ENCODE measurements at places on chromosomes 1 and 21. TPM values are rescaled to one million over a fixed set of nuclear protein-coding genes. Genes with fewer than 3 reads are reported as not detected.

BSND gene
- polyA plus RNA-seq = not detected

DNA sequence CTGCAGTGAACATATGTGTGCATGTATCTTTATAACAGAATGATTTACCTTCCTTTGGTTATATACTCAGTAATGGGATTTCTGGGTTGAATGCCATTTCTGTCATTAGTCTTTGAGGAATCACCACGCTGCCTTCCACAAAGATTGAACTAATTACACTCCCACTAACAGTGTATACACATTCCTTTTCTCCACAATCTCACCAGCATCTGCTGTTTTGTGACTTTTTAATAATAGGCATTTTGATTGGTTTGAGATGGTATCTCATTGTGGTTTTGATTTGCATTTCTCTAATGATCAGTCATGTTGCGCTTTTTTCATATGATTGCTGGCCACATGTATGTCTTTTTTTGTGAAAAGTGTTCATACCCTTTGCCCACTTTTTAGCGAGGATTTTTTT lies 680.5 kb downstream of the PTPRC start:
- no peak for DNase-seq

GRCh38 chr1:12415038-12415466 lies 185.2 kb downstream of the VPS13D start:
- DNase-seq = no peak

DNA sequence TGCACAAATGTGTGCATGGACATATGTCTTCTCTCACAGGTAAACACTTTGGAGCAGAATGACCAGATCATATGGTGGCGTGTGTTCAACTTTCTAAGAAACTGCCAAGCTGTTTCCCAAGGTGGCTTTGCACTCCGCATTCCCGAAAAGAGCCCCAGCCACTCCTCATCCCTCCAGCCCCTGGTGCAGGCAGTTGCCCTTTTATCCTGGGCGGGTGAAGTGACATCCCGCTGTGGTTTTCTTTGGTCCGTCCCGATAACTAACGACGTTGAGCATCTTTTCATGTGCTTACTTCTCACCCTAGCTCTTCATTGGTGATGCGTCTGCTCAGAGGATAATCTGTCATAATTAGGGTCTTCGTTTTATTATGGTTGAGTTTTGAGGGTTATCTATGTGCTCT lies 612.5 kb downstream of the MATN1 start:
- DNase-seq = no peak

TLR5 gene
- 1.1 TPM for polyA plus RNA-seq

DNA sequence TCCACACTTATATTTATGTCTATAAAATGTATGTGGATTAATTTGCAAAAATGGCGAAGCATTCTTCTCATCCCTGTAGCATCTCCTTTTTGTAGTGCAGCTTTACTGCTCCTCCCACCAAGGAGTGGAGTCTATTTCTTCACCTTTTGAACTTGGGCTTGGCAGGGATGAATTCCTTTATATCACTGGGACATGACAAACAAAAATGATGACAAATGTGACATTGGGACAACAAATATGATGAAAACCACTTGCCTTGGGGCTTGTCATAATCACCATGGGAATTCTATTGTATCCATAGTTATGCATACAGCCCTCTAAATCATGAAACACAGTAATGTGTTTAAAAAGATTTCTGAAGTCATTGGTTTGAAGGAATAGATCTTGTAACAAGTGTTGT lies 155.0 kb downstream of the TNFSF18 start:
- no peak for DNase-seq

- no peak for DNase-seq
These were observed 15.6 kb upstream of the THEMIS2 start for GRCh38 chr1:27856561-27857343.

GRCh38 chr1:150346316-150346715 lies 17.6 kb upstream of the RPRD2 start:
- DNase-seq = no peak
